Activated CD4-positive, alpha-beta T cell treated with anti-CD3 and anti-CD28 coated beads, Interleukin-2, amount 10 ng/mL, durations not matched to agents 7 days and 5 days (primary cell): ENCODE measurements at places on chromosomes 11 and 22. TPM values are rescaled to one million over a fixed set of nuclear protein-coding genes. Genes with fewer than 3 reads are reported as not detected.

Gene OR6T1
- total RNA-seq: not detected

Gene KCNQ1
- 20.4 TPM for total RNA-seq

Gene TCN2
- 0.32 TPM for total RNA-seq

Gene FOLH1
- not detected for total RNA-seq

Gene ARHGAP42
- 0.10 TPM for total RNA-seq

Gene CARNS1
- 1.2 TPM for total RNA-seq

GRCh38 chr11:85752890-85753581, 57.9 kb downstream of the SYTL2 start:
- peaks cover 95% of the 10 kb centered on the region for H3K4me1 ChIP-seq
- DNase-seq: peak; percentile 96
- peaks cover 78% of the 10 kb centered on the region for H3K36me3 ChIP-seq
- peak overlapping the region; percentile 96 for H3K27ac ChIP-seq
- no peaks in the 10 kb centered on the region for H3K27me3 ChIP-seq
- peak overlapping the region; percentile 61 for H3K4me3 ChIP-seq

- peaks cover 12% of the 10 kb centered on the region for H3K27me3 ChIP-seq
- peaks cover 41% of the 10 kb centered on the region for H3K4me1 ChIP-seq
- DNase-seq: no peak
Observed at GRCh38 chr11:35009191-35009943, 92.9 kb downstream of the PDHX start.

- DNase-seq: no peak
- H3K4me3 ChIP-seq: no peak overlapping the region
- no peaks in the 10 kb centered on the region for H3K4me1 ChIP-seq
- peaks cover 4% of the 10 kb centered on the region for H3K27me3 ChIP-seq
- H3K27ac ChIP-seq: no peak overlapping the region
Observed at GRCh38 chr11:1129143-1129610, 28.6 kb upstream of the MUC5AC start.

- no peak overlapping the region for H3K4me3 ChIP-seq
- no peak for DNase-seq
- H3K4me1 ChIP-seq: no peaks in the 10 kb centered on the region
- no peaks in the 10 kb centered on the region for H3K27me3 ChIP-seq
- H3K27ac ChIP-seq: no peak overlapping the region
Observed at GRCh38 chr11:9525116-9525515, 48.4 kb upstream of the WEE1 start.

DNA sequence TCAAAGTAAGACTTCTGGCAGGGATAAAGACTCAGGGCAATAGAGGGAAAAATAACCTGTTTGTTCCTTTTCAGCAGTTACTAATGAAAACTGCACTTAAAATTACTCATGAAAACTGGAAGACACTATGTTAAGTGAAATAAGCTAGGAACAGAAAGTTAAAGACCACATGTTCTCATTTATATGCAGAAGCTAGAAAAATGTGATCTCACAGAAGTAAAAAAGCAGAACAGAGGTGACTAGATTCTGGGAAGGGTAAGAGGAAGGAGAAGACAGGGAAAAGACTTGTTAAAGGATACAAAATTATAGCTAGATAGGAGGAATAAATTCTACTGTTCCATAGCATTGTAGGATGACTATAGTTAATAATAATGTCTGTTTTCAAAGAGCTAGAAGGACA, 22.2 kb downstream of the HPS5 start:
- DNase-seq: no peak
- no peaks in the 10 kb centered on the region for H3K27me3 ChIP-seq
- no peak overlapping the region for H3K27ac ChIP-seq
- peaks cover 3% of the 10 kb centered on the region for H3K4me1 ChIP-seq

DNA sequence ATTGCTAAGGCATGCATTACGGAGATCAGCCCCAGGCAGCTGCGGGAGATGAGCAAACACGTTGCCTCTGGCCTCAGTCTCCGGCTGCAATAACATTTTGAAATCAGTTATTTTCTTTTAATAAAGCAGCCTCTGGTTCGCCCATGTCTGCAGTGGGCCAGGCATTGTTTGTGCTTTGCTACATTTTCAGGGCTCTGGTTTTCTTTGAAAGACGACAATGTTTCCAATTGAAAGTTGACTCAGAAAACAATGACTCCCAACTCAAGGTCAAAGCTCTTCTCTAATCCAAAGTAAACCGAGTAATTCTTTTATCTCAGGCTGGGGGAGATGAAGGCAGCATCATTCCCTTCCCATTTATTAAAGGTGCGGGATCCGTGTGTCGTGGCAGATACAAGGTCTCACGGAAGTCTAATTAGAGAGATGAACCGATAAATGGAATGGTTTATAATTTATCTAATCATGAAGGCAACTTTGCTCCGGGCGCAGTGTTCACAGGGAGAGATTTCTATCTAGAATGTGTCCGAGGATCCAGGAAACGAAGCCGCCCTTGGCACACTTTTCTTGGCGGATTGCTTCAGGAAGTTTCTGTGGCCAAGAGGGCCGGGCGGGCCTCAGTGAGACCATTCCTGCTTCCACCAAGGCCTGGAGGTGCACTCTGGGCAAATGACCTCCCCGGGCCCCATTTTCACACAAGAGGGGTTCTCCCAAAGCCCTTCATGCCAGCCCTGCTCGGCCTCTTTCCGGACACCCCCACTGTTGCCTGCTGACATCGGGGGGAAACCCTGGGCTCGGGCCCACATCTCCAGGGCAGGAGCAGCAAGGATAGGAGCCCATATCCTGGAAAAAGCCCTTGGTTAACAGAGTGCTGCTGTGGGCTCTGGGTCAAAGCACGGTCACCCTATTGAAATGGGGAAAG, 811.4 kb downstream of the BRD1 start:
- no peaks in the 10 kb centered on the region for H3K36me3 ChIP-seq
- no peak overlapping the region for H3K4me3 ChIP-seq
- no peaks in the 10 kb centered on the region for H3K4me1 ChIP-seq
- H3K27ac ChIP-seq: no peak overlapping the region
- no peak for DNase-seq

GRCh38 chr11:94647926-94648325, 80.8 kb downstream of the PIWIL4 start:
- H3K4me1 ChIP-seq: no peaks in the 10 kb centered on the region
- no peak for DNase-seq
- H3K36me3 ChIP-seq: no peaks in the 10 kb centered on the region

DNA sequence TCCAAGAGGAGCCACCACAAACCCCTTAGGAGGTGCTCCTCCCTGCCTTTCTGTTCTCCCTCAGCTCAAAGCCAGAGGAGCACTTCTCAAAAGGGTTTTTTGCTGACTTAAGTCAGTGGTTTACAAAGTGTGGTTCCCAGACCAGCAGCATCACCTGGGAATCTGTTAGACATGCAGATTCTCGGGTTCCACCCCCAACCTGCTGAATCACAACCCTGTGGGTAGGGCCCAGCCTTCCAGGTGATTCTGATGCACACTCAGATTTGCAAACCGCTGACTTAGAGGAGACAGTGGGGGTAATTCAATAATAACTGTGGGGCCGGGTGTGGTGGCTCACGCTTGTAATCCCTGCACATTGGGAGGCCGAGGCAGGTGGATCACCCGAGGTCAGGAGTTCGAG, 22.8 kb downstream of the CREB3L1 start:
- no peaks in the 10 kb centered on the region for H3K36me3 ChIP-seq
- H3K27ac ChIP-seq: no peak overlapping the region
- H3K4me1 ChIP-seq: peaks cover 7% of the 10 kb centered on the region
- DNase-seq: no peak

- no peaks in the 10 kb centered on the region for H3K27me3 ChIP-seq
- peak overlapping the region; percentile 9 for H3K27ac ChIP-seq
- no peak overlapping the region for H3K4me3 ChIP-seq
- peaks cover 24% of the 10 kb centered on the region for H3K4me1 ChIP-seq
Observed at GRCh38 chr22:19490628-19491230, 11.0 kb downstream of the CDC45 start.

DNA sequence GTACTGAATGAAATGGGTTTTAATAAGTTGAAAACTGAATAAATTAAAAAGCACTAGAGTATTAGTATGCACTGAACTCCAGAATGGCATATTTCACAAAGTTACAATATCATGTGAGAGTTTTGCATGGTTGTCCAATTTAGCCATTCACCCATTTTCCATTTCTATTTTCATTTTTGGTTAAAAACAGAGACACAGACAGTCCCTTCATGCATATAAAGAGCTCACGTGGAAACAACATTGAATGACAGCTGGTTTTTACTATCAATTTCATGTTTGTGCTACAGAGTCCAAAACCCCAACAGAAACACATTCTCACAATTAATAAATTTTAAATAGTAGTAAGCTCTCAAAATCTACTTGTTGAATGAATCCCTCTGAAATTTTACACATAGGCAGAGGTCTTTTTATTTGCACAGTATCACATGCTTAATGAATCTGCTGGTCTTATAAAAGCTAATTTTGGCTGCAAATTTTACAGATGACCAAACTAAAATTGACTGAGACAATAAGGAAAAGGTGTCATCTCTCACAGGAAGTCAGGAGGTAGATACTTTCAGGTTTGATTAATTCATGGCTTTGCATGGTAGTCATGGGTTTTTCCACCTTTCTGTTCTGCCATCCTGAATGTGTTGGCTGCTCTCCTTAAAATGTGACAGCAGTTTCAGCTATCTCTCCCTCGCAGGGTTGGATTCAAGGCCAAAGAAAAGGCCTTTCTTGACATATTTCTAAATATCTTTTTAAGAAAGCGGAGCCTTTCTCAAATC, 20.6 kb upstream of the DDI1 start:
- H3K27me3 ChIP-seq: no peaks in the 10 kb centered on the region
- no peak for DNase-seq
- no peak overlapping the region for H3K27ac ChIP-seq
- no peak overlapping the region for H3K4me3 ChIP-seq

DNA sequence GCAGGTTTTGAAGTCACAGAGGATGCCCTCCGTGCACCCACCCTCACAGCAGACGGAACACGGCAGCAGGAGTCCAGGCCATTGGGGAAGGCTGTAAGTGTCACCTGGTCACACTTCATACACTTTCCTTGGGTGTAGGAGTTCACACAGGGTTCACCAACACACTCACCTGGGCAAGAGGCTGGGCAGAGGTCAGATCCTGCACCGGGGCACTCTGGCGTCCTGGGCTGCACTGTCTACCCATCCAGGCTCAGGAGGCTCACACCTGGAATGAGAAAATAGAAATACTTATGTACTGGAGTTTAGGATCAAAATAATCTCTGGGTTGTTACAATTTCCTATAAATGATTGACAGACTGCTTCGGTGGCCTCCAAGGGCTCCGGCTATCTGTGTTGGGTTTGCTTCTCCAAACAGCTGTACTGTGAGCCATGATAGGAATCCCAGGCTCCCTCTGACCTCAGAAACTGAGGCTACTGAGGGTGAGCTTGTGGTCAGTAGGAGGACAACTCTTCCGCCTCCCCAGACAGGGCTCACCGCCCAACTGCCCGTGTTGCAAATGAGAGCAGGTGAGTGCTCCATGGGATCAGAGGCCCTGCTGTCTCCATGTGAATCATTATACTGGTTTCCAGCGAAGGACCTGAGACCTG, 20.1 kb upstream of the CARS1 start:
- no peaks in the 10 kb centered on the region for H3K4me1 ChIP-seq
- no peaks in the 10 kb centered on the region for H3K36me3 ChIP-seq
- DNase-seq: no peak

- no peak for DNase-seq
- H3K27me3 ChIP-seq: no peaks in the 10 kb centered on the region
- H3K27ac ChIP-seq: no peak overlapping the region
- no peak overlapping the region for H3K4me3 ChIP-seq
Observed at GRCh38 chr11:130710497-130711012, 205.7 kb downstream of the SNX19 start.

DNA sequence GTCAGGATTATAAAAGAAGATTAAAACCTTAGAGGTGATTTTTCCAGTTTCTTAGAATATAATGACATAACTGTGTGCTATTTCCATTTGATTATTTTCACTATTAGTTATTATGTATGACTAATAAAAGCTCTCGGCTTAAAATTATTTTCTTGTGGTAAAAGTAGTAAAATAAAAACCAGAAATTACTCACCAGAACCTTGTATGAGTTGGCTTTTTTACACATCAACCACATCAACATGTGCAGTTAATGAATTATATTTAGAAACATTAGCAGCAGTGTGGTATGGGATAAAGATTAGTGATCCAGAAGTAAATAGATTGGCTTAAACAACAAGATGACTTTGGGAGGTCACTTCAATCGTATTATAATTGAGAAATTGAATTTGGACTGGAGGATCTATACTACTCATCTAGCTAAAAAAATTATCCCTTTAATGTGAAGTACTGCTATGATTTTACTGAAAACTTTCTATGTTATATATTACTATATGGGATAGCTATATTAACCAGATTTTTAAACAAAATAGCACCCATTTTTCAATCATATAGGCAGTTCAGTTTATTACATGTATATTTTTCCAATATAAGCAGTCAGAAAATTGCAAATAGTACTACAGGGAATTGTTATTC, 2.8 kb upstream of the BCO2 start:
- H3K27ac ChIP-seq: no peak overlapping the region
- no peak for DNase-seq
- H3K4me3 ChIP-seq: no peak overlapping the region
- peaks cover 10% of the 10 kb centered on the region for H3K4me1 ChIP-seq
- H3K27me3 ChIP-seq: peaks cover 14% of the 10 kb centered on the region

GRCh38 chr11:68575025-68575665, 109.2 kb upstream of the GAL start:
- DNase-seq: no peak
- H3K27ac ChIP-seq: no peak overlapping the region
- H3K4me1 ChIP-seq: peaks cover 8% of the 10 kb centered on the region
- peaks cover 65% of the 10 kb centered on the region for H3K36me3 ChIP-seq
- H3K4me3 ChIP-seq: no peak overlapping the region
